Stimulated activated naive CD8-positive, alpha-beta T cell treated with anti-CD3 and anti-CD28 coated beads, Interleukin-15, amount 100 ng/mL, for 72 hours (primary cell): ENCODE measurements at places on chromosomes 12 and 14.

DNA sequence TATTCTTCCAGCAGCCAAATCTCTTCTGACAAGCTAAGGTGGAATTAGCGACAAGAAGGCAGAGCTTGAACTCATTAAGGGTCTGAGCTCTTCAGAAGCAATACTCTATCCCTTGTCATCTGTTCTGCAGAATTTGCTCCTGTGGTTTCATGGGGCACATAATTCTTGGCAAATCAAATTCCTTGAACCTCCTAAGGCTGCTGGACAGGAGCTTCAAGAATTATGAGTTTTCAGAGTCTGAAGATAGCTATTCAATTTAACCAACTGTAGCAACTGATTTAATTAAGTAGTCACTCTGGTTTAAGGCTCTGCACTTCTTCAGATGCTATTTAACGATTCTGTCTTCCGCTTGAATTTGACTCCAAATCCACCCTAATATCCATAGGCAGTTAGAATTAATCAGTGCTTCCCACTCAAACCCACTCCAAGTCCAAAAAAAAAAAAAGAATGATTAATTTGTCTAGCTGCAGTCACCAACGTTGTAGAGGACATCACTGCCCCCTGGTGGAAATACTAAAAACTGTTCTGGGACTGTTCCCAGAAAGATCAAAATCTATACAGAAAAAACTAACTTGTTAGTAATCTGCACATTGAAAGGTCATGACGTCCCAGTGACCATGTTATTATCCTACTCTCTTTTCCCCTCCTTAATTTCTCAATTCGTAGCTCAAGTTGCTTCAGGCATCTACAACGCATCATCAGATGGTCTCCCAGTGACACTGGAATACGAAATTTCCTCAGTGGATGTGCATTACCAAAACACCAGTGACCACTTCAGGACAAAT, 169.9 kb downstream of the KIF21A start:
- DNase-seq: peak; percentile 22

DNA sequence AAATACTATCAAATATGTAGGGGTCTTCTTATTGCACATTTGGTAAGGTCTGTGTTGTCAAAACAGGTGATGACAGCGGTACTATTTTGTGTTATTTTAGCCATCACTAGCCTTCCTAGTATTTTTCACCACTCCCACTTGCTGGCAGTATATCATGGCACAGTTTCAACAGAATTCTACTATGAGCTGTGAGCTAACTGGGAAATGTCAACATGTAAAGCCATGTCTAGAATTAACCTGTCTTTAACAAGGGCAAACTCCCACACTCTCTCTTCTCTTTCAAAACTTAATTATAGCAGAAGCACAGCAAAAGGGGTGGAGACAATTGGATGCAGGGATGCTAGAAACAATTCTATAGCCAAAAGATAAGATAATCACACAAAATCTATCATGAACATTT, 253.4 kb downstream of the PAX9 start:
- DNase-seq: no peak

GRCh38 chr14:95300697-95301526, 18.8 kb downstream of the CLMN start:
- DNase-seq: no peak

DNA sequence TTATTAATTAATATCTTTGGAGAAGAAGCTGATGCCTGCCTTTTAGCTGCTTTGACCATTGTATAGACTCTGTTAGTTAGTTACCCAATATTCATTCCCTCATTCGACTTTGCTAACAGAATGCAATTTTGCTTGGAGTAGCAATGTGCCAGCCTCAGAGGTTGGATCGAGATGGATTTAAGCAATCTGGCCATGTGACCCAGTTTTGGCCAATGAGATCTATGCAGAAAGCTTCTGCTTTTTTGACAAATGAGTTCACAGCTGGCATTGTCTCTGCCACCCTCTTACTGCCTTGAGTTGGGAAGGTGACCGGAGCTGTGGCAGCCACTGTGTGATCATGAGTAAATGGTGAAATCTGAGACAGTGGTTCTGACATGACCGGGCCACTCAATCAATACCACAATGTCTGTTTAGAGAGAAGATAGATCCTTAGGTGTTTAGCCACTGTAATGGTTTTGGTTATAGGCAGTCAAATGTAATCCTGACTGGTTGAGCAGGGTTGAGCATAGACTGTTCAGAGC, 74.9 kb upstream of the MED13L start:
- DNase-seq: no peak

DNA sequence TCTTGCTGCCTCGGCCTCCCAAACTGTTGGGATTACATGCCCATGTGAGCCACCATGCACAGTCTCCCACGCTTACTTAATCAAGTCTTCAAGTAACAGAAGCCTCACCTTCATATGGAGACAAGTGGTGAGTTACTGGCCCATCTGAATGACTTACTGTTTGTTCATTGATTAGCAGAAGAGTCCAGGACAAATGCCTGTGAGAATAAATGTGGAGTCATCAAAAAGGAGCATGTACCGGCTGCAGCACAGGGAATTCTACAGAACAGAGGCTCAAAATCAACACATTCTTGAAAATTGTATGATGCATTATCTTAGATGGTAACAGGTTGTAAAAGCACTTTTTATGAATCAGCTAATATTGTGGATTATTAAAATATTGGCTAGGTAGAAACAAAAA, 72.5 kb upstream of the FERMT2 start:
- DNase-seq: no peak

DNA sequence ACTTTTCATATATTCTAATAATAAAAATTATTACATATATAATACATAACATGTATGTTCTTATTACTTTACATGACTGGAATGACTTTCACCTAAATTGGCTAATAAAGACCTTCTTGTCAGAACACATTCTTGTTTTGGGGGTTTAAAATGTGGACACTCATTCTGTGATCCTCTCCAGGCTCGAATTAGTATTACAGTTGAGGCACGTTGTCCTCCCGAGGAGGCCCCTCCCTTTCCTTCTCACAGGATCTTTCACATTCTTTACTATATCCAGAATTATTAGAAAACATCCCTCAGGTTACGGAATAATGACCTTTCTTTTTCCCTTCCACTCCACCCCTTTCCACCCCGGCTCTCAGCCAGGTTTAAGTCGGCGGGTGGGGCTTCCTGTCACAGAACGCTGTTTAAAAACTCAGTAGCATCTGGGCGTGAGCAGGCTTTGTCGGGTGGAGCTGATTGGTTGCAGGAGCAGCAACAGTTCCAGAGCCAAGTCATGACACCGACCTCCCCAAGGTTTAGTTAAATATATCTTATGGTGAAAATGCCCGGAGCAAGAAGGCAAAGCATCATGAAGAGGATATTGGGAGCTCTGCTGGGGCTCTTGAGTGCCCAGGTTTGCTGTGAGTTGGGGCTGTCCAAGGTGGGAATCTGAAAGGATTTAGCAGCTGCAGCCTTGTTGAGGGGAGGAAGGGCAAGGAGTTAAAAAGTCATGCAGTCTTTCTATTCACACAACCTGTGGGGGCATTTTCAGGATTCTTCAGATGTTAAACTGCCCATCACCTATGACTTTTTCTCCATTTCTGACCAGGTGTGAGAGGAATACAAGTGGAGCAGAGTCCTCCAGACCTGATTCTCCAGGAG, 396.7 kb upstream of the OR4E1 start:
- DNase-seq: peak; percentile 26

DNA sequence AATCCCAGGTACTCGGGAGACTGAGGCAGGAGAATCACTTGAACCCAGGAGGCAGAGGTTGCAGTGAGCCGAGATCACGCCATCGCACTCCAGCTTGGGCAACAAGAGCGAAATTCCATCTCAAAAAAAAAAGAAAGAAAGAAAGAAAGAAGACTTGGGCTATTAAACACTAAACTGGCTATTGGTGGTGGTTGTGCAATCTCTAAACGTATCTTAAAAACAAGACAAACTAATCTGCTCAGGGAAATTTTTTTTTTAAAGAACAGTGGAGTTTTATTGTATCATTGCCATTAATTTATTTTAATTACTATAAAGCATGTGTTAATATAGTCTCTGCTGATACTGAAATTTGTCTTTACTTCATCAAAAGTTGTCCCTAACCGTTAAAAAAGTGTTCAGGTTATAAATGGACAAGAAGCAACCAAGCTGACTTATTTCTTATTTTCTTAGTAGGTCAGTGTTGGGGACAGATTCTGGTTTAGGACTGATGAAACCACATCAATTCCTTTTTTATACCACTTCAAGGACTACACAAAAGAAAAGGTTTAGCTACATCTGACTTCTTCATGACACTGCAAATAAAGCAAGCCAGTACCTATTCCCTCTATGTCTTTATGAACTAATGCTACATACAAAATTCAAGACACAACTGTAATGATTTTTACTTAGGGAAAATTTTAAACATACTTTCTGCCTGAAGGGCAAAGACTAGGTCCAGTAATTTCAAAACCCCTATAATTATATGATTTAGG, 68.7 kb upstream of the KRAS start:
- DNase-seq: no peak

- no peak for DNase-seq
Measured at GRCh38 chr12:18818579-18819268, 80.8 kb downstream of the CAPZA3 start.

DNA sequence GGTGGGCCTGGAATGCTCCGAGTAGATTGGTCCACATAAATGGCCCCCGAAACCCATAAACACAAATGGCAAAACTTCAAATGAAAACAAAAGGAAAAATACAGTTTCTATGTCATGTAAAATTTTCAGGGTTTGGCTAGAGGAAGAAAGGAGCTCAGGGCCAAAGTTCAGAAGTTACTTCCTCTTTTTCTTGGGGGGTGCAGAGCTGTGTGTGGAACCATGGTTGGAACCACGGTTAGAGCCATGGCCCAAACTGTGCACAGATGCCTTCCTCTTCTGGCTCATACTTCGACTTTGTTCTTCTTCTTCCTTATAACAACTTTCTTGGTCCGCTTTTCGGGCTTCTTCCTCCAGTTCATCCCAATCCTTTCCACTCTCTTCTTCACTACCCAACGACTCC, 51.7 kb downstream of the MGST1 start:
- no peak for DNase-seq

DNA sequence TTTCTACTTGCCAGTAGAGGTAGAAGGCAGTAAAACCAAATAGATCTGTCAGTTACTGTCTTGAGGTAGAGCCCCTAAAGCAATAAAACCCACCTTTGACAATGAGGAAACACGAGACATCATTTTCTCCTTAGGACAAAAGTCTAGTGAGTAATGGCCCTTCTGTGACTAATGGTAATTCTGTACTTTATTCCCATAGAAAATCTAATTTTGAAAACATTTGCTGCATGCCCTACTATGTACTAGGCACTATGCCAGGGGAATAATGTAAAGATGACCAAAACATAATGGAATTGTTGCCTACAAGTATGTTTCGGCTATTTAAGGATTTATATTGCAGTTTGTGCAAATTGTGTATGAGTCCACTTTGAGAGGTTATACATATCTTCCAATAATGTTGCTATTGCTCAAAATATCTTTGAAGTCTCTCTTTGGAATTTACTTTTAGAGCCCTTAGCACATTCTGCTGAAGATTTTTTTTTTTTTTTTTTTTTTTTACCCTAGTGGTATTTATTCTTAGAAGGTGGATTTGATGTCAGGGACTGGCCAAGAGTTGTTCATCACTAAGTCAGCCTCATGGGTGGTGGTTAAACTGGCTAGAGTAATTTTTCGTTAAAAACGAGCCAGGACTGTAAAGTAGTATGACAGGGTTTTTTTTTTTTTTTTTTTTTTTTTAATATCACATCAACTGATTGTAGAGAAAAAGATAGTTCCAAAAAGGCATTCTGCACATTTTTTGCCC, 109.7 kb downstream of the CRADD start:
- DNase-seq: no peak
